ENCODE measurements at places on chromosomes 1 and 21. TPM values are rescaled to one million over a fixed set of nuclear protein-coding genes. Genes with fewer than 3 reads are reported as not detected.

Gene SPRR2B
- total RNA-seq, result not detected

GRCh38 chr1:83994111-83994510 lies 4.8 kb downstream of the TTLL7 start:
- no peak for DNase-seq

Gene THEM5
- total RNA-seq, result not detected

GRCh38 chr1:228037401-228038386 lies 30.9 kb downstream of the WNT3A start:
- DNase-seq, result no peak

DNA sequence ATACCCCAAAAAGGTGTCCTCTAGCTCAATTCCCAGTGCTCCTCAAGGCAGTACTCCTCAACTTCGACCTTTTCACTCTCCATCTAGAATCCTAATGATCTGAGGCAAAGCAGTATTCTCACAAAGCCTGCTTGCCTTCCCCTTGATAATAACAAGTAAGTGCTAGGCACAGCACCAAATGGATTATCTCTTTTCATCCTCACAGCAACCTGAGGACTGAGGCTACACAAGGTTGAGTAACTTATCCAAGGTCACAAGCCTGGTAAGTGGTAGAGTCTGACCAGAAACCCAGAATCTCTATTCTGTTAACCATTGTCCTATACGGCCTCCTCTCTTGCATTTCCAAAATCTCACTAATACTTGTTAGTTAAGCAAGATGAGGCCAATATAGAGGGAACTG lies 5.1 kb downstream of the SYDE2 start:
- DNase-seq, result no peak

GRCh38 chr1:196063952-196064351 lies 544.3 kb downstream of the KCNT2 start:
- no peak for DNase-seq

- no peak for DNase-seq
Measured at GRCh38 chr21:44711327-44712202, at the start of gene TSPEAR. Gene TSPEAR (minus strand): TSS chr21:44711572. CDS start chr21:44711514, 58 bp downstream.

Gene DSTYK
- total RNA-seq, result 23.3 TPM

DNA sequence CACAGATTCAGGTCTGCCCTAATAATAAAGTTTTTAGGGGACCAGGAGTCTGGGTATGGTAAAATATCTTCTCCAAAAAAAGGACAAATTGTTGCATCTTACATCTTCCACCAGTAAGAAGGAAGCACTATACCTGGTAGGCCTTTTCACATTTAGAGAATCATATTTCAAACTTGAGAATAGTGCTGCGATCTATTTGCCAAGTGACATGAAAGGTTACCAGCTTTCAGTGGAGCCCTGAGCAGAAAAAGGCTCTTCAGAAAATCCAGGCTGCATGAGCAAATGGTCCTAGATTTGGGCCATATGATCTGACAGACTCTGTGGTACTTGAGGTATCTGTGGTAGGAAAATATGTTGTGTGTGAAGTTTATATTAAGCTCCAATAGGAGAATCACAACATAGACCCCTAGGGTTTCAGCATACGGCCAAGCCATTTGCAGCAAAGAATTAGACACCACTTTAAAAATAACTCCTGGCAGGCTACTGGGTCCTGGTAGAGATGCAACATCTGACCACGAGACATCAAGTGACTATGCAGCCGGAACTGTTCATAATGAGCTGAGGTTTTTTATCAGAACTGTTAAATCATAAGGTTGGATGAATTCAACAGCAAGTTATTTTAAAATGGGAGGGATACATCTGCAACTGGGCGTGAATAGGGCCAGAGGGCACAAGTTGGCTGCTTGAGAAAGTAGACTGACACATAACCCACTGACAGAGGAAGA lies 38.6 kb upstream of the CCDC190 start:
- DNase-seq, result no peak

- no peak for DNase-seq
Measured at GRCh38 chr1:244074559-244075171, 23.6 kb downstream of the ZBTB18 start.

Data from cerebellum (tissue), 4 donors.